ENCODE measurements at places on chromosomes 5 and 9.
A peak's percentile ranks its signal among the peaks of the same experiment; 100 is the strongest.

DNA sequence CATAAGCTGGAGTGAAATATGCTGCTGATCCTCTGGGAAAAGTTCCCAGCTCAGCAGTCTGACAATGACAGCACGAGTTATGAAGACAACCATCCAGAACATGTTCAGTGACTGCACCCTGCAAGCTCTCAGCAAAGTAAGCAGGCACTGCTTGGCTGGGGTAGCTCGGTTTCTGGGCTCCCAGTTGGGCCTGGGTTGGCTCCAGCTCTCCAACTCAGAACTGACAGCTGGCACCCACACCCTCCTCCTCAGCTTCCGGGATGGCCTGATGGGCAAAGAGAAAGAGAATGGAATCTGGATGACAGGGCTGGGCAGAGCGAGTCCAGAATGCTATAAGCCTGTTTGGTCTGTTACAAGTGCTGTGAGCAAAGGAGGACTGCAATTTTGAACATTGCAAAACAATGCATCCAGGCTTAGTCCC lies 185.0 kb downstream of the CSNK1G3 start:
- DNase-seq, result no peak

DNA sequence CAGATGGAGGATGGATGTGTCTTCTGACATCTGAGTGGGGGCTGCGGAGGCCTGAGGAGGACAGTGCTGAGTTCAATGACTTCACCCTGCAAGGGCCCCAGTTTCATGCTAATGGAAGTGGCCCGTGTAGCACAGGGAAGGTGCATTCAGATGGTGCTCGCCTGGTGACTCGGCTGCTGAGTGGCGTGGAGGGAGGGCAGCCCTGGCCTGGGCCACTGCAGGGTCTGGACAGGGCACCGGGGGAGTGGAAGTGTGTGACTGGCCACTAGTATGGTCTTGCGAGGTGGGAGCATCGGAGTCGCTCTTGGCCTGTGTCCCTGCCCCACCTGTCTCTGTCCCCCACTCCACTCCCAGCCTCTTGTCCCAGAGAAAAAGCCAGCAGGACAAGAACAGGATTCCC lies 1.7 kb upstream of the SLC9A3 start:
- DNase-seq, result no peak

- DNase-seq, result no peak
These were observed 129.7 kb upstream of the CHD1 start for GRCh38 chr5:99058466-99058865.

- no peak for DNase-seq
These were observed 12.3 kb upstream of the KCNIP1 start for GRCh38 chr5:170491479-170491878.

GRCh38 chr5:60338846-60339245 lies 361.1 kb downstream of the DEPDC1B start:
- no peak for DNase-seq

GRCh38 chr9:16866587-16866986 lies 3.9 kb downstream of the BNC2 start:
- DNase-seq, result no peak

DNA sequence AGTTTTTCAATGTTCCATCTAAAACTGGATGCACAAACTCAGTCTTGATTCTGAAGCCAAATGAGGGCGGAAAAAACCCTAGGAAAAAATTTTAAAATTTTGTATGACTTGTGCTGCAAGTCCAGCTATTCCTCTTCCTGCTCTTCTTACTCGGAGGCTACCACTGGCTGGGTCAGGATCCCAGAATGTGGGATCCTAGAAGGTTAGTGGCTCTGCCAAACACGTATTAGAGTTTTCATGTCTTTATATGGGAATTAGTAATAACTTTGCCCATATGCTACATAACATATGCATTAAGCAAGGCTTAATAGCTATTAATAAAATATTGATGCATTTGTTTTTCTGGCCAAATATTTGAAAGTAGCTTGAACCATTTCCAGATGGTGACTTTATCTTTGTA lies 458.3 kb downstream of the AGTPBP1 start:
- no peak for DNase-seq

GRCh38 chr5:163565492-163565891 lies 60.1 kb downstream of the MAT2B start:
- DNase-seq, result no peak

DNA sequence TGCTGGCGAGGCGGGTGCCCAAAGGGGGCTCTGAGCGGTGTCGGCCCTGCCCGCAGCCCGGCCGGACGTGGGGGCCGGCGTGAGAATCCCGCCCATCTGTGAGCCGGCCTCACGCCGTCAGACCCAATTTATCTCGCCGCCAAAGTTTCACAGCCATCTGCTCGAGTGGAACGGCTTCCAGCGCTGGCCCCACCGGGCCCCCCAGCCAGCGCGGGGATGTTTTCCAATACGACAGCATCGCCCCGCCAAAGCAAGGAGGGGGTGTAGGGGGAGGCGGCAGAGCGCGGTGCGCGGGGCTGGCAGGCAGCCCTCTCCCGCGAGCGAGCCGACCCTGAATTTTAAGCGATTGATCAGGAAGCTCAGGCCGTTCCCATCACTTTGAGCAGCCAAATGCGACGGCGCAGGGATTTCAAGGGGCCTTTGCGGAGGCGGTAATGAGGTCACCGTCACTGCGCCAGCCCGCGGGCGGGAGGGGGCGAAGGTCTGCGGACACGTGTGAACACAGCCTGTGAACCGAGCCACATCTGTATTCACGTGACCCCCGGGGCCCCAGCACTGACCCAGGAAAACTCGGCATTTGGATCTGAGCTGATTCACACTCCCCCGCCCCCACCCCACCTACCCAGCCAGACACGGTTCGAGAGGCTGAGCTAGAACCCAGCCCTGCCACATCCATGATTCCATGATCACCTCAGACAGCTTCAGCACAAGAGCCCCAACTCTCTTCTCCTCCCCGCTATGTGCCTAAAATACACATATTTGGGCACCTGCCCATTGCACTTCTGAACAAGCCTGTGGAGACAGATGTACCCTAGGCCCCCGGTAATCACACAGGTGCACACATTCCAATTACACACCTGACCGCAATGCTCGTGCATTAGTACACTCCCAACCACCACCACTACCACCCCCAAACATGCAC lies 47.8 kb upstream of the PSD2 start:
- DNase-seq, result no peak

DNA sequence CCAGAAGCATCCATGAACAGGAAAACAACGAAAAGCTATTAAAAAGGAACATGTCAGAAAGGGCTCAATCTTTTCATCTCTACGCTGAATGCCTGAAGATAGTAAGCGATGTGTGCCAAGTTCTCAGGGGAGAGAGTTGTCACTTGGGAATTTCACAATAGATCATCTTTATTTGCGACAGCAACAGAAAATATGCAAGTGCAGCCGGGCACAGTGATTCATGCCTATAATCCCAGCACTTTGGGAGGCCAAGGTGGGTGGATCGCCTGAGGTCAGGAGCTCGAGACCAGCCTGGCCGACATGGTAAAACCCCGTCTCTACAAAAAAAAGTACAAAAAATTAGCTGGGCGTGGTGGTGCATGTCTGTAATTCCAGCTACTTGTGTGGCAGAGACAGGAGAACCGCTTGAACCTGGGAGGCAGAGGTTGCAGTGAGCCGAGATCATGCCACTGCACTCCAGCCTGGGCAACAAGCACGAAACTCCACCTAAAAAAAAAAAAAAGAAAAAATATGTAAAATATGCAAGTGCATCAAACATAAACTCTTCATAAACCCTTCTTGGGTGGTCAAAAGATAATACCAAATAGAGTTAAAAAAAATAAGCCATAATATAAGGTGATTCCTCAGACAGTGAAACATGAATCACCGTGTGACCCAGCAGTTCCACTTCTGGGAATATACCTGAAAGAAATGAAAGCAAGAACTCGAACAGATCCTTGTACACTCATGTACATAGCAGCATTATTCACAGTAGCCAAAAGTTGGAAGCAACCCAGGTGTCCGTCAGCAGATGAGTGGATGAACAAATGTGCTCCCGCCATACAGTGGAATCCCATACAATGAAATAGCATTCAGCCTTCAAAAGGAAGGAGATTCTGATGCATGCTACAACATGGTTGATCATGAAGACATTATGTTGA lies 16.2 kb downstream of the SFXN1 start:
- no peak for DNase-seq

DNA sequence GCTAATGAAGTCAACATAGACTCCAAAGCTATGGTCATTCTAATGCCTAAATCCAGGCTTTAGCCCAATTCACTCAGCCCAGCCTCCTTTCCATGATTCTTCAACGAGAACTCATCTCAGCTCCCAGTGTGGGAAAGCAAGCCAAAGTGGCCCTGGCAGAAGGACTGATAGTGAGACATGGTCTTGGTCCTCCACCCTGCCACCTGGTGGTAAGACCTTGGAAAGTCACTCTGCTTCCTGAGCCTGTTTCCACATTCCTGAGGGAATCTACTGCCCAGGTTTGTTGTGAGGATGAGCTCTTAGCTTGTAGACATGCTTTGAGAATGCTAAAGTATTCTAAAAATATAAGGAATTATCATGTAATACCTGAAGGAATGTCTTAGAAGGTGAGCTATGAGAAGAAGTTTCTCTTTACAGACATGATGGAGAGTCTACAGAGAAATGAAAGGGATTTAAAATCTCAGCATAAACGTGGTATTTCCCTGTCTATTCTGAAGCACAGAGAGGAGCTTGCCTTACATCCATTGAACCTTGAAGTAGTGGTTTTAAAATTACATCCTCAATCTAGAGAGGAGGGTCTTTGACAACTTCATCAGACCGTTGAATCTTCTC lies 173.5 kb downstream of the TRIM32 start:
- DNase-seq, result peak; percentile 1

DNA sequence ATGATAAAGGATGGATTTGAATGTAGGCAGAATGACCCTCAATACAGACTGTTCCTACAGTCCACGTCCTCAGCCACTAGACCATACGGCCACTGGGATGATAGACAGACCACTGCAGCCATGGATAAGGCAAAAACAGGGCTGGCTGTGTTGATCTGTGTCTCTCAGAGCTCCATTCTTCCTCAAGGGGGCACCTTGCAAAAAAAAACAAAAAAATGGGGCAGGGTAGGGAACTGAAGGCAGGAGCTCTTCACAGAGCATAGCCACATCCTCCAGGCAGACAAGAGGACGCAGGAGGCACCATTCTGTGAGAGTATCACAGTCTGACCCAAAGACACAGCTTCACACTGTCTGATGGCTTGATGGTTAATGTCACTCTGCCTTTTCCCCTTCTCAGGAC lies 61.2 kb upstream of the GABRP start:
- DNase-seq, result no peak

GRCh38 chr9:112355427-112355897 lies 22.0 kb upstream of the PTBP3 start:
- DNase-seq, result no peak

DNA sequence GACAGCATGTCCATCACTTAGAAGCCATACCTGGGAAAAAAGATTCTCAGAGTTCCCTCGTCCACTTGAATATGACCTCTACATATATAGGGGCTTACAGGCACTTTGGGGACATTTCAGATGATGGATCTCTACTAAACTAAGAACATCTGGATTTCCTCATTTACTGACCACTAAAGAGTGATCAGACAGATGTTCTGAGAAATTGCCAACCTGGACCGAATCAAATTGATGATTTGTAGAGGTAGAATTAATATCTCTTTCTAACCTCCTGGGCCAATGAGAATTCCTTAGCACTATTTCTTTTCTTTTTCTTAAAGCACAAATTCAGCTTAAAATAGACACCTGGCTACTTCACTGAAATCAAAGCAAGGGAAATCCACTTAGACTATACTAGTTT lies 422.7 kb downstream of the MTRR start:
- DNase-seq, result no peak

GRCh38 chr9:90400091-90400490 lies 242.5 kb downstream of the DIRAS2 start:
- DNase-seq, result no peak

- DNase-seq, result no peak
These were observed 51.7 kb downstream of the PTCH1 start for GRCh38 chr9:95465115-95465514.

- DNase-seq, result no peak
These were observed 20.2 kb upstream of the ORM1 start for GRCh38 chr9:114302727-114303126.

DNA sequence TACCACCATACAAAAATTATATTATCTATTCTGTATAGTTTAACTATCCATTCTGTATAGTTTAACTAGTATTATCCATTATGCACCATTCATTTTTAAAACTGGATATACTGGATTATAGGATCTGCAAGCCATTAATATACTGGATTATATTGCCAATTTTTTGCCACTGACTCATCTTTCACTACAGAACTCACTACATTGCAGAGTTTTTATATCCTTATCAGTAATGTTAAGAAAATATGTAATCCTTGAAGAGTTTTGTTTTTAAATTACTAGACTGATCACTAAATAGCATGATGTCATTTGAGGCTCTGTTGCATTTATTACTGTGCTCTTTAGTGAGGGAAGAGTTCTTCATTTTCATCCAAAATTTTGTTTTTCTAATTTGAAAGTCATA lies 109.8 kb upstream of the SNX2 start:
- no peak for DNase-seq

DNA sequence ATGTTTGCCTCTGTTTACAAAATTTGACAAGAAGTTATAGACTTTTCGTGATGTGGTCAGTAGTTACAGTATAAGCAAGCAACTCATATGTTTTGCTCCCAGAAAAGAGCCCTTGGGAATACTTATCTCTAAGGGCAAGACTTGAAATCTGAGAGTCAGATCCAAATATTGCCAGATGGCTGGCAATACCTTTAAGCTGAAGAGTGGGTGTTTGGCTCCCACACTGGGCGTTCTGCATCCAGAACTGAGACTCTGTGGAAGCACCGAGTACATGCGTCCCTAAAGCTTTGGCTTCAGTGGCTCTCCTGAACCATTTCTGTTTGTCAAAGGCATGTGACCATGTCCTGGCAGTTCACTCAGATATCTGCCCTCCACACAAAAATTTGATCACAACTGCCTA lies 194.1 kb downstream of the DCP2 start:
- DNase-seq, result no peak

- DNase-seq, result no peak
These were observed 22.5 kb upstream of the POMT1 start for GRCh38 chr9:131480258-131480657.

GRCh38 chr9:114779352-114779845 lies 26.4 kb downstream of the TNFSF15 start:
- DNase-seq, result no peak

- no peak for DNase-seq
These were observed 6.0 kb upstream of the PITX1 start for GRCh38 chr5:135040034-135040332.

DNA sequence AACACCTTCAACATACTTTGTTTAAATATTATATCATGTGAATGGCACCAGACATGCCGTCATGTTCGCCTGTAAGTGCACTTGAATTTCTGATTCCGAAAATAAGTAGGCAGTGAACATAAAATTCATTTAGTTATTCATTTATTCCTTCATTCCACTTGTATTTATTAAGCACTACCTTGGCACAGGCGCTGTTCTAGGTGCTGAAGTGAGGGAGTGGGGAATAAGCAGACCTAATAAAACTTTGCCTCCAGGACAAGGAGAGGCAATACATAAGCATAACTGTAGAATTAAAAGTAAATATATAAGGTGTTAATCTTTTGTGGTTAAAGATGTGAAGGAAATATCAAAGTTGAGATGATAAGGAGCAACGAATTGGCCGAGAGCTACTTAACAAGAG lies 297.4 kb downstream of the TENT4A start:
- DNase-seq, result no peak

- DNase-seq, result no peak
These were observed 81.0 kb upstream of the TRIO start for GRCh38 chr5:14062178-14062577.
